ENCODE measurements at places on chromosomes 7 and 10.

GRCh38 chr7:53993224-53993623, 549.0 kb upstream of the VSTM2A start:
- no peak for DNase-seq

- no peak for DNase-seq
Observed at GRCh38 chr10:34524369-34525091, 290.6 kb downstream of the PARD3 start.

GRCh38 chr7:142438235-142438922, 180.5 kb upstream of the PRSS58 start:
- DNase-seq: peak; percentile 39

DNA sequence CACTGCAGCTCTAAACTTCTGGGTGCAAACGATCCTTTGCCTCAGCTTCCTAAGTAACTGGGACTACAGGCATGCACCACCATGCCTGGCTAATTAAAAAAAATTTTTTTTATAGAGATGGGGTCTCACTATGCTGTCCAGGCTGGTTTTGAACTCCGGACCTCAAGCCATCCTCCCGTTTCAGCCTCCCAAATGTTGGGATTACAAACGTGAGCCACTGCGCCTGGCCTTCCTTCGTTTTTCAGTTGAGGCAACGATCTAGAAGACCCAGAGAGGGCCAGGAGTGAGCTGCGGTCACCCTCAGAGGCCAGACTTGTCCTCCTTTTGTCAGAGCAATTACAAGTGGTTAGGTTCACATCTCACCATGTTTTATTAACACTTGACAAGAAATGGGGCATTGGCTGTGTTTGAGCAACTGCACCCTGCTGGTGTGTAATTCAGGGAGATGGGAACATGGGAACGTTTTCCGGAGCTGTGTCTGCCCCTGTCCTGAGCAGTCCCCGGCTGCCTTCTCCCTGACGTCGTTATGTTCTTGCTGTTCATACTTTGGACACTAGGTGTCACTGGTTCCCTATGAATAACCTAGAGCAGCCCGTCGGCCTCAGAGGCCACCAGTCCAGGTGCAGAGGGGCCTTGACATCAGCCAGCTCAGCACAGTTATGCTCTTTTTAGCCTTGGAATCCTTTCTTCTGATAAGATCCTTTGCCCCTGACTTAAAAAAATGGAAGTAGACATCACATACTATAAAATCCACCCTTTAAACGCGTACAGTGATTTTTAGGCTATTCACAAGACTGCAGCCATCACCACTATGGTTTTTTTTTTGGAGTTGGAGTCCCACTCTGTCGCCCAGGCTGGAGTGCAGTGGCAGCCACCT, 375.0 kb downstream of the TYW1 start:
- DNase-seq: peak; percentile 54

GRCh38 chr10:91630625-91631024, 2.2 kb downstream of the PPP1R3C start:
- no peak for DNase-seq
